ENCODE measurements at places on chromosomes 5 and 9. TPM values are rescaled to one million over a fixed set of nuclear protein-coding genes. Genes with fewer than 3 reads are reported as not detected.

Gene PCDHB4
- total RNA-seq: 0.22 TPM

Gene NTRK2
- under 0.01 TPM for total RNA-seq

Gene CDX1
- total RNA-seq: not detected

Gene KIF24
- 1.1 TPM for total RNA-seq

Gene SPINK6
- total RNA-seq: not detected

Gene ANKRD18A
- not detected for total RNA-seq

Data from lung microvascular endothelial cell (primary cell).